ENCODE measurements at places on chromosomes 1 and 21.

GRCh38 chr1:245074232-245074747 is 80.5 kb upstream of the KIF26B start:
- no peak for DNase-seq

DNA sequence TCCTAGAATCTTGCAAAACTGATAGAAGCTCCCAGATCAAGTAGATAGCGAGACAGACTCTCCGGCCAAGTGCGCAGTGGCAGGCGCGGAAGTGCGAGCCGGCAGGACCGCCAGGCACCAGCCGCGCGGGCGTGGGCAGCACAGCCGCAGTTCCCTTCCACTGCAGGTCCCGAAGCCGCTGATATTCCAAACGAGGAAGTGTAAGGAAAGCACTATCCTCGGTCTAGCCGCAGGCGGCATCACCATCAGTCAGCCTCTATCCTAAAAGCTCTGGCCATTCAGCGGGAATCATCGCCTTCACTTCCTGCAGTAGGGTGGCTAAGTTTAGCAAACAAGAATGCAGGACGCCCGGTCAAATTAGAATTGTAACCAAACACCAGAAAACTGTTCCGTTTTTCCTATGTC is 710 bp downstream of the GLRX2 start:
- peak; percentile 27 for DNase-seq

GRCh38 chr21:18369115-18369514 is 34.5 kb downstream of the TMPRSS15 start:
- peak; percentile 63 for DNase-seq

DNA sequence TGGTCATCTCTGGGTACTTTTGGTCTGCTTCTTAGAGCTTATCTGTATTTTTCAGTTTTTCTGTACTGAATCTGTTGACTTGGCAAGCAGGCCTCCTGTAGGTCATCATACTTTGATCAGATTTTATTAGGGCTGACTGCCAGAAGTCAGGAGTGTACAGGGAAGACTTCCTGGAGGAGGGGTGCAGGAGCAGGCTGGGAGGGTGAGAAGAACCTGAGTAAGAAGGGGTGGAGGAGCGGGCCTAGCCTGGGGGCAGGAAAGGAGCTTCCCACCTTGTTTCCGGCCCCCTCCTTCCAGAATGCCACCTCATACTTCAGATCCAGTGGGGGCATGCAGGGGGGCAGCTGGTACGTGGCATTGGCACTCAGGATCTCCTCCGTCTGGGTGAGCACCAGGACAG is 18.3 kb upstream of the IL22RA1 start:
- no peak for DNase-seq

DNA sequence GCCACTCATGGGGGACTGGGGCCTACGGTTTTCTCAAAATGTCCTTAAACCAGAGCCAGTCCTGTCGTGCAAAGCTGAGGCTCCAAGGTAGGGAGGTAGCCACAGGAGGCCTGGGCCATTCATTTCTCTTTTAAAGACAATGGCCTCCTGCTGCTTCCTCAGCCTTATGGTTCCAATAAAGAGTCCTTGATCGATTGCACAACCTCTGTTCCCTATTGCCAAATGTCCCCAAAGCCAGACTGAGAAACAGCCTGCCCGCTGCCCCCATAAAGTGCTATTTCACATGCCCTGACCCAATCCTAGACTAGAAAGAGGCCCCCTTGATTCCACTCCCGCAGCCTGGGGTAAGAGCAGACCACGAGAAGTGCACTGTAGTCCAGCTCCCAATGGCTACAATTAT is 166.7 kb downstream of the CLIC6 start:
- no peak for DNase-seq

DNA sequence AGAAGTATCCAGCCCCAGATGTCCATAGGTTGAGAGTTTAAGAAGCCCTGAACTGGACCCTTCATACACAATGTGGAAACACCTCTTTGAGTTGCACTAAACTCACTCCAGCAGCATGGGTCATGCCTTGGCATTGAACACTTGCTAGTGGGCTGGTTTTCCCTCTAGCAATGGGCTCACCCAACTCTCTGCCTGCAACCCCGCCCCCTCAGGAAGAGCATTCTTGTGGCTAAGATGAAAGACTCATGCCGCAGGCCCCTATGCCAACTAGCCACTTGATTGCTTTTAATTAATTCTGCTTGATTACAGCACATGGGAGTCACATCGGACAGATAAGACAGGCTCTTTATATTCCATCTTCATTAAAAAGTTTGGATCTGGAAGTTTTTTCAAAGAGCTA is 136.5 kb upstream of the GJB5 start:
- DNase-seq, result no peak

- no peak for DNase-seq
These were observed 259.9 kb downstream of the FOXD2 start for GRCh38 chr1:47697616-47698335.

DNA sequence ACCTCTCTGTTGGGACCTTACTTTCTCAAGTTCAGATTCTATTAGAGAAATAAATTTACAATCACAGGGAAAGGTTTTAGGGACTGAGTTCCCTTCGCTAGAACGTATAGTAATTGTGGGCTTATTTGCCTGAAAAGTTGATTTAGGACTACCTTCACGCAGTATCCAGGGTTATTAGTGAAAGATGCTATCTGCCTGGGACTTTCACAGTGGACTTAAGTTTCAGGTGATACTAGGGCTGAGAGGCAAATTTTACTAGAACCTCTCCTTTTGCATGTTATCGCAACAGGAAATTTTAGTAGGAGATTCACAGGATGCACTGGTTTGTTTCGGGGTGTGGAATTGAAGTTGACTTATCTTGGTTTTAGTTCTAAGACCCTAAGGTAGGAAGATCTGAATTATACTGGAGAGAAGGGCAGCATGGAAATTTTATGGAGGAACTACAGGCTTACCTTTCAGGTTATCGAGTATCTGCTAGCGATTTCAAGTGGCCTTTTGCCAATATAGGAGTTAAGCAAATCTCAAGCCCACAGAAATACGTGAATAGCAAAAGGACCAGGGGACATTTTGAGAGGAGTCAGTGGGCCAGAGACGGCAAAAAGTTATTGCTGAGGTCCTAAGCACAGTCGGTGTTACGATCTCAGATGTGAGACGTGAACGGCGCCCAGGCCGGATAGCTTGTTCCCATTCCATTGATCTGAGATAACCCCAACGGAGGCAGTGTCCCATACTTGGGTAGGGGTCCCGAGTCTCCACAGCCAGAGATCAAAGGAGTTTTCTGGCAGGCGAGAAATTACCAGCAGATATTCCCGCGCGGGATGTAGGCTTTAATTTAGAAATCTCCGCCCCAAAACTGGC is 723 bp upstream of the GNAI3 start:
- peak; percentile 39 for DNase-seq

Measured in OCI-LY7 (cell line).